NCI-H2171 treated with DMSO at 0.1 percent for 48 hours (cell line): ENCODE measurements at places on chromosomes 12 and 14.

- DNase-seq = peak; percentile 35
Observed at GRCh38 chr12:108850854-108851573, 6.4 kb downstream of the SSH1 start.

DNA sequence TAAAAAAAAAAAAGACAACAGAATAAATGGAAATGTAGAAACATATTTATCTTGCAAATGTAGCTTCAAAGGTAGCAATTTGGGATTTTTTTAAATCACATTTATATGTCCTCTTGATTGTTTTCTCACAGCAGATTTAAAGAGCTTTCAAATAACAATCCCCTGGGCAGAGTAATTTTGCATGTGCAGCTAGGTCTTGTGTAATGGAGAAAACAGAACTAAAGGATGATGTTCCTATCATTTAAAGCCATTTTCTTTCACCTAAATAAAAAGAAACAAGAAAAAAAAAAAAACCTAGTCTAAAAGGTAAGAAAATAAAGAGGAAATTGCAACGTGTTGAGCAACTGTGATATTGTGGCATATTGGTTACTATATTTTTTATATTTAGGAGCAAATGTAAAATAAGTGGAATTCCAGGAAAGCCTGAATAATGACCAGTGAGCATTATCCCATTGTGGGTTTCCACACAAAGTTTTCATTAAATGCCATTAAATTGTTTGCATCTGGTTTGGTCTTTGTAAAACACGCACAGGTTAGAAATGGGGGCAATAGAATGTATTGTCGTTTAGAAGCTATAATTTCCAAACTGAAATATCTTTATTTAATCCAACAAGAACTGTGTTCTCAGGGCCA lies 215.6 kb downstream of the SLC6A15 start:
- DNase-seq = no peak

- DNase-seq = no peak
Observed at GRCh38 chr12:76259106-76259505, 89.1 kb downstream of the BBS10 start.

DNA sequence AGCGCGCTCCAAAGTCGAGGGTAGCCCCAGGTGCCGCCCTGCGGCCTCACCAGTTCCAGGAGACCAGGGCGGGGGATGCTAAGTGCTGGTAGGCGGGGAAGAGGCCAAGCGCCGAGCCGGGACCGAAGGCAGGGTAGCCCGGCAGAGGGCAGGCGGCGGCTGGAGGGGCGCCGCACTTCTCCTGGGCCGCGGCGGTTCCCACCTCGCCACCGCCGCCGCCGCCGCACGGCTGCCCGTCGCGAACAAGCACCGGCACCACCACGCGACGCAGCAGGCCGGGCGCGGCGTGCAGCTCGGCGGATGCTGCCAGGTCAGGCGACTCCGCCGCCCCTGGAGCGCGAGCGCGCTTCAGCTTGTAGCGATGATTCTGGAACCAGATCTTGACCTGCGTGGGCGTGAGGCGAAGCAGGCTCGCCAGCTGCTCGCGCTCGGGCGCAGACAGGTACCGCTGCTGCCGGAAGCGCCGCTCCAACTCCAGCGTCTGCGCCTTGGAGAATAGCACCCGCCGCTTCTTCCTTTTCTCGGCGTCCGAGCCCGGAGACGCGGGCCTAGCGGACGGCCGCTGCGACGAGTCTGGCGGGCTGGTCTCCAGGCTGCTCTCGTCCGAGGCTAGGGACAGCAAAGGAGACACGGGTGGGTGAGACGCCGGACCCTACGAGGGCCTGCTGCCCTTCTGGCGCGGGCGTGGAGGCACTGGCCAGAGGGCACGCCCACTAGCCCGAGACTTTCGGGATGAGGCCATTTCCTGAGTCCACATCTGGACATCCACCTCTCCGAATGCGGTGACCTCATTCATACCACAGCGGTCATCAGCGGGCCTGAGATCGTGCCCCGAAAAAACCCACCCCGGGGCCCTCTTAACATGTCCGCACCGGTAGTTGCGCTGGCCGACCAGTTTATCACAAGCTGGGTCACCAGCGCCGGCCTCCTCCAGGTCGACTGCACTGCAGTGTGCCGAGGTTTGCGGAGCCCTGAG lies 1.3 kb downstream of the NKX2-8 start:
- DNase-seq = peak; percentile 69

DNA sequence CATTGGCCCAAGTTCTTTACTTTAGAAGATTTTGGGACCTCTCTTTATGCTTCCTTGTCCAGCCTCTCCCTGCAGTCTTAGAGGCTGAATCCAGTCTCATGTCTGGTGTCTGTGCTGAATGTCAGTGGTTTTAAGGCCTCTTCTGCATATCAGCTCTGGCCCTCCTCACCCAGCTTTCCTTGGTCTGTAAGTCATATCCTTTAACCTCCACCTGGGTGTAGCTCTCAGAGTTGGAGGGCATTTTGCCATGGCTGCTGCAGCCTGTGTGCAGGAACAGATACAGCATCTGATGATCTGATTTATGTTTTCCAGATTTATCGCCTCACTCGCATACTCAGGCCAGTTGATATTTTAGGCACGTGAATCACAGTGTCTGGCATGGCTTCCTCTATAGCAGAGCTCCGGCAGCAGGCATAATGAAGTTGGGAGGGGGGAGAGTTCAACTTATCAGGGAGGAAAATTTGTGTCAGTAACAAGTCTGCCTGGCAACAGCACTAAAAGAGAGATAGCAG lies 335.0 kb downstream of the PCNX1 start:
- no peak for DNase-seq

DNA sequence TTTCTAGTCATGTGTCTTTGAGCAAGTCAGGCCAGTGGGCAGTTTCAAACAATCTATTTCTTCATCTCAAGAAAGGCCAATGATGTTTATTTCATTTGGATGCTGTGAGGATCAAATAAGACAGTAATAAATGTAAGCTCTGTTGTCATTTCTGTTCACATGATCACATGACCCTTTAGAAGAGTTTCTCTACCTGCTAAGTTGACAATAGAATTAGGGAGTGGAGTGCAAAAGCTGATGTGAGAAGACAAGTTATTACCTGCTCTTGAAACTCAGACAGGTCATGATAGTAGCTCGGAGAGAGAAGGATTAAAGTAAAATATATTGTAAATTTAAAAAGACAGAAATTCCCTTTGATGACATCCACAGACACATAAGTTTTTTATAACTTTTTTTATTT lies 37.3 kb upstream of the DCN start:
- DNase-seq = no peak

GRCh38 chr14:24938593-24938992 lies 111.4 kb downstream of the STXBP6 start:
- no peak for DNase-seq

DNA sequence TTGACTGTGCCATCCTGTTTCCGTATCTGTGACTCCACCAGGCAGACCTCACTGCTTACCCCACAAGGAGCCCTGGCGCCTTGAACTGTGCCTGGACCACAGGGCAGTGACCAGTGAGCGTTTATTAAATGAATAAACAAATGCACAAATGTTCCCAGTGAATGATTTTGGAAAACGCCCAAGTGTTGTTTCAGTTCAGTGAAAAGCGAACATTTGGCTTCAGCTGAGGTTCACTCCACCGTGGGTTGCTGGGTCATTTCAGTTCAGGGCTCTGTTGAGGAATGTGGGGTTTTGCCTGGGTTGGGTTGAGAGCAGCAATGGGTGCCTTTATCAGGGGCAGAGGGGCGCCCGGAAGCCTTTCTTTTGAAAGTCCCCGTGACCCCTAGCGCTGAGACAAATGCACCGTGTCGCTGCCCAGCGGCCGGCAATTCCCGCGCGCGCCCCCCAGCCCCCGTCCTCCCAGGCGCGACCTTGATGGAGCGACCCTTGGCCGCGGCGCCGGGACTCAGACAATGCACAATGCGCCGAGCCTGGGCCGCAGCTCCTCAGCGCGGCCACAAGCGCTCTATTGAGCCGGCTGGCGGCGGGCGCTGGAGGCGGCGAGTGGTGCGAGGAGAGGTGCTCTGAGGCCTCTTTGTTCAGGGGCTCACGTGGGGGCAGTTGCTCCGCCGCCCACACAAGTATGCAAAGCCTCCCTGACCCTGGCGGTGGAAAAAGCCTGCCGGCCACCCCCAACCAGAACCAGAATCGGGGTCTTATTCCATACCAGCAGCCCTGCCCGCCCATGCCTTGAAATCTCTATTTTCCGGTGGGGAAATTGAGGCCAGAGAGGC lies 40.5 kb upstream of the CLMN start:
- no peak for DNase-seq

GRCh38 chr14:75631453-75631831 lies 29.2 kb downstream of the ERG28 start:
- DNase-seq = no peak

GRCh38 chr14:76640923-76641395 lies 120.3 kb upstream of the VASH1 start:
- DNase-seq = peak; percentile 29

- DNase-seq = no peak
Observed at GRCh38 chr14:24376448-24377070, 8.6 kb downstream of the NFATC4 start.

DNA sequence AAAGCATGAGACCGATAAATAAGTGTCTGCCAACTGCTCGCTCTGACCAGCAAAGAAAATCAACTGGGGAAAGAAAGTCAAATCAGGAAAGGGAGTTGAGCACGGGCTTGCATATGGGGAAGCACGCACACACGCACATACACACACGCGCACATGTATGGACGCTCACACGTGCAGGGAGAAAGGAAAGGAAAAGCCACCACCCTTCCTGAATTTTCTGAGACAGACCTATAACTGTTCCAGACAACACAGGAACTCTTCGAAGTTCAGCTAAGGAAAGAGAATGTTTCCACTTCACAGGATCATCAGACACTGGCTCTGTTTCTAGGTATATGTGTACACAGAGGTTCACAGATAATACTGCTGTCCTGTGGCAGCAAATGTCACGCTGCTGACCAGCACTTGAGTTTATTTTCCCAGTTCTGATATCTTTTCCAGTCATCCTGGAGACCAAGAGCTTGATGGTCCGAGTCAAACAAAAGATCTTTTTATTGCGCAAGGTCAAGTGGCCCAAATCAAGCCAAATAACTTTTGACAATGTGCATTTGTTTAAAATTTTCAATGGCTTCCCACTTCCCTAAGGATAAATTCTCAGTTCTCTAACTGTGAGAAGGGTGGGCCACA lies 82.1 kb upstream of the TMCC3 start:
- no peak for DNase-seq

- DNase-seq = peak; percentile 20
Observed at GRCh38 chr12:118959985-118960560, 21.3 kb upstream of the SRRM4 start.

- DNase-seq = no peak
Observed at GRCh38 chr12:114003286-114003685, 37.2 kb upstream of the RBM19 start.

GRCh38 chr12:105233041-105233905 lies 2.7 kb downstream of the APPL2 start:
- no peak for DNase-seq

DNA sequence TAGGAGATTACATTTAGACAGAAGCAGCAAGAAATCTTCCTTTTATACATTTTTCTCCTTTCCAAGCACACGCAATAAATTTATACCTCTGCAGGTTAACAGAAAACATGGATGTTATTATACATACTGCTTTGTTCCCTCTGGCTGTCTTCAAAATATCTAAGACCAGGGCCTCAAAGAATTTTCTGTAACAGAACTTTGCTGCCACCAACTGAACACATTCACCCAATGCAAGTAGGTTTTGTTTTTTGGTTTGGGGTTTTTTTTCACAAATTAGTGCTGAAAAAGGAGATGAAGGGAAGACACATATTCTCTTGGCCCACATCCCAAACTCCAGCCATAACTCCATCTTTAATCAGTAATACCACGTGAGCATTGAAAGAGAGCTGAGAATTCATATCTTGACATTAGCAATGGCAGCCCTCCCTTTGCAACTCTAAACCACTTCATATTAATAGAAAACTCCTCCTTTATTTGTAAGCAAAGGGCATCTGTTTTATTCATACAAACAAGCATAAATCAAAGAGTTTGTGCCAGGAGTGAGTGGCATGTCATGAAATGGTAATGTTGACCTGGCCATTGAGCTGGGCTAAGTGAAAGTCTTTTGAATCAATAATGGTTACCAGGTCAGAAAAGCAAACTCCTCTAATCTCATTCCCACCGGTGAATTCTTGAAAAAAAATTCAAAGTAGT lies 150.8 kb upstream of the FSCB start:
- peak; percentile 41 for DNase-seq

- no peak for DNase-seq
Observed at GRCh38 chr12:89238593-89238992, 113.7 kb downstream of the DUSP6 start.

DNA sequence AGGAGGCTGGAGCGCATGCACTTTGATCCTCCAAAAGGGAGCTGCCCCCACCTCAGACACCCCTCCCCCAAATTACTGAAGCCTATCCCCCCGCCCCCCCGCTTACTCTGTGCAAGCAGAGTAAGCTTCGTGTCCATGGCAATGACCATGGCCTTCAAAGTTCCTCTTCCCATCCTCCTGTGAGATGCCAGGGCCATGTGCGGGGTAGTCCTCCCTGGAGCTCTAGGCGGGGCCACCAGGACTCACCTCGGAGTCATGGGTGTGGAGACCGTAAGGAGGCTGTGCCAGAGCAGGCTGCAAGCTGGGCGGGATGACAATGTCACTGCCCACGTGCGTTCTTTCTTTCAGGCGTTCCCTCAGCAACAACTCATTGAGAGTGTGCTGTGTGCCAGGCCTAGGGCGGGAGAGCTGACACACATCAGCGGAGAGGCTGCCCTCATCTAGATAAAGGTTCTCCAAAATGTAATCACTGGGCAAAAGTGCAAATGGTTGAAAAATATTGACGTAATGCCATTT lies 66.8 kb downstream of the C14orf132 start:
- no peak for DNase-seq

- no peak for DNase-seq
Observed at GRCh38 chr12:106831699-106832098, 57.2 kb downstream of the RIC8B start.

DNA sequence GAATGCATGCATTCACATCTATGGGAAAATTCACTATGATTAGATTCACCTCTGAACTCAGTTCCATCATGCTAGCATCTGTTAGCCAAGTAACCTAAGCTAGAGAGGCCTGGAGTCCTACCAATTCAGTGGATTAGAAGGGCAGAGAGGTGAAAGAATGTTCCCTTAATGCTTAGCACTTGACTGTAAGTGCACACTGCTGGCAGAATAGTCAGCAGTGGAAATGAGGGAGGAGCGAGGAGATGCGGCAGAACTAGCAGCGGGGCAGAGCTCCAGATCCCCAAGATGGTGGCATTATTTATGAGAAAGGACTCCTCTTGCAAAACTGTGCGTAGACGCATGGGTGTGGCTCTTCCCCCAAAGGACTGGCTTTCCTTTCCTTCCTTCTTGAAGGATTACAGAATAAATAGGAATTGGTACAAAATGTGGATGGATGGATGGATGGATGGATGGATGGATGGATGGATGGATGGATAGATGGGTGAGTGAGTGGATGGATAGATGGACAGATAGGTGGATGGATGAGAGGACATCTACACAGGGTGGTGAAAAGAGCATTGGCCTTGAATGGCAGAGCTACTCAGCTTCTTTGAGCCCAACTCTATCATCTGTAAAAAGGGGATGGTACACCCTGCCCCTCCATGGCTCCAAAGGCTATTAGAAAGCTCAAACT lies 227.2 kb downstream of the CHST11 start:
- peak; percentile 25 for DNase-seq

GRCh38 chr12:27260746-27261145 lies 16.7 kb downstream of the STK38L start:
- DNase-seq = no peak
